ENCODE measurements at places on chromosomes 2 and 18.

GRCh38 chr2:8315531-8316165, 366.2 kb upstream of the ID2 start:
- DNase-seq, result no peak

- DNase-seq, result no peak
These were observed 141.7 kb downstream of the ZFP36L2 start for GRCh38 chr2:43084699-43085091.

- DNase-seq, result no peak
These were observed 185.7 kb downstream of the MTCL1 start for GRCh38 chr18:8890957-8891464.

DNA sequence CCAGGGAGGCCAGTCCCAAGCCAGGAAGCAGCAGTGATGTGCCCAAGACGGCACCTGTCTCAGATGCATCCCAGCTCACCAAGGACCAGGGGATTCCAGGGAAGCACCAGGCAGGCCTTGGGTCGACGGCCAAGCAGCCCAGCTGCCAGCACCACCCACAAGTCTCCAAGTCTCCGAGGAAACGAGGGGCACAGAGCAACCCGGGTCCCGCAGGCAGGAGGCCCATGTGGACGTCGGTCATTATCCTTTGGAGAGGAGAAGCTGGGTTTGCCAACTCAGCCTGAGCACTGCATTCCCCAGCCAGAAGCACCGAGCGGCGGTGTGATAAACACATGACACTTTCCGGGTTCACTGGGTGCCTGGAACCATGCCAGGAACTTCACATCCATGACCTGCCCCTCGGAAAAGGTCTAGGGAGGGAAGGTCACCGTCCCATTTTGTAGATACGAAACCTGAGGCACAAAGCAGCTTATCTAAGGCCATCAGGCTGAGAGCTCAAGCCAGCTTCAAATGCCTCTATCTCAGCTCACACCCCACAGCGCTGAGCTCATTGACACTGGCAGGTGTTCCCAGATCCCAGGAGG, 104.5 kb downstream of the ZNF516 start:
- DNase-seq, result no peak

- no peak for DNase-seq
These were observed 62.1 kb upstream of the XDH start for GRCh38 chr2:31476511-31477180.

- no peak for DNase-seq
These were observed 328.7 kb upstream of the FAM98A start for GRCh38 chr2:33927756-33928155.

GRCh38 chr2:223001797-223002175, 50.2 kb upstream of the KCNE4 start:
- no peak for DNase-seq

- no peak for DNase-seq
These were observed 140.3 kb upstream of the FOSL2 start for GRCh38 chr2:28252311-28252710.

DNA sequence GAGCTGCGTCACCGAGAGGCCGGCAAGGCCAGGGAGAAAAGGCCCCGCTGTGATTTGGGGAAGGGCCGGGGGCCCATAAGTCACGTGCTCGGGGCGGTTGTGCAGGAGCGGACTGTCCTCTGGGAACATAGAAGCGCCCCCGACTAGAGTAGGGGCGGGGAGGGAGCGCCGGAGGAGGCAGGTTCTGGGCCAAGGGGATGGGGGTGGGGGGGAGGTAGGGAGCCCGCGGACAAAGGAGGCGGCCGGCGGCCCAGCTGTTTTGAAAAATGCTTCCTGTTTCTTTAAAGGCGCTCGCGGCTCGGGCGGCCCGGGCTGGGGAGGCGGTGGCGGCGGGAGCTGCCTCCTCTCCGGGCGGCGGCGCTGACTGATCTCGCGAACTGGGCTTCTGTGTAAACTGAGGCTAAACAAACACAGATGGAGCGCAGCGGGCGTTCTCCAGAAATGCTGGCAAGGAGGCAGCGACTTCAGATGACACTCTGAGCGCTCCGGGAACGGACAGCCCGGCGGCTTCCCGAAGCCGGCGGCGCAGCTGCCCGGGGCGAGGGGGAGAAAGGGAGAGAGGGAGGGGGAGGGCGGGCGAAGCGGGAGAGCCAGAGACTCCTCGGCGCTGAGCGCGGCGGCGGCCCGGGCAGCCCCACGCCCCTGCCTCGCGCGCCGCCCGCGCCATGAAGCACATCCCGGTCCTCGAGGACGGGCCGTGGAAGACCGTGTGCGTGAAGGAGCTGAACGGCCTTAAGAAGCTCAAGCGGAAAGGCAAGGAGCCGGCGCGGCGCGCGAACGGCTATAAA, at the start of gene ATOH8:
Gene ATOH8, plus strand, starts transcription at position 467 of the 788 bp plus-strand sequence. Its CDS starts 199 bp downstream, at position 666.
- no peak for DNase-seq
